ENCODE measurements at places on chromosomes 5 and 9. TPM values are rescaled to one million over a fixed set of nuclear protein-coding genes. Genes with fewer than 3 reads are reported as not detected.

Gene HAVCR1
- 0.30 TPM for total RNA-seq

GRCh38 chr9:6552033-6552432, 93.5 kb downstream of the GLDC start:
- DNase-seq: no peak

DNA sequence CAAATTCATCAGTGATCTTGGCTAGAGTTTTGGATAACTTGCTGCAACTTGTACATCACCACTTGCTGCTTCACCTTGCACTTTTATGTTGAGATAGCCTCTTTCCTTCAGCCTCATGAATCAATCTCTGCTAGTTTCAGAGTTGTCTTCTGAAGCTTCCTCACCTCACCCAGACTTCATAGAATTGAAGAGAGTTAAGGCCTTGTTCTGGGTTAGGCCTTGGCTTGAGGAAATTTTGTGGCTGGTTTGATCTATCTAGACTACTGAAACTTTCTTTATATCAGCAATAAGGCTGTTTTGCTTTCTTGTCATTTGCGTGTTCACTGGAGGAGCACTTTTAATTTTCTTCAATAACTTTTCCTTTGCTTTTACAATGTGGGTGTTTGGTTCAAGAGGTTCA, 12.8 kb downstream of the FER start:
- no peak for DNase-seq

DNA sequence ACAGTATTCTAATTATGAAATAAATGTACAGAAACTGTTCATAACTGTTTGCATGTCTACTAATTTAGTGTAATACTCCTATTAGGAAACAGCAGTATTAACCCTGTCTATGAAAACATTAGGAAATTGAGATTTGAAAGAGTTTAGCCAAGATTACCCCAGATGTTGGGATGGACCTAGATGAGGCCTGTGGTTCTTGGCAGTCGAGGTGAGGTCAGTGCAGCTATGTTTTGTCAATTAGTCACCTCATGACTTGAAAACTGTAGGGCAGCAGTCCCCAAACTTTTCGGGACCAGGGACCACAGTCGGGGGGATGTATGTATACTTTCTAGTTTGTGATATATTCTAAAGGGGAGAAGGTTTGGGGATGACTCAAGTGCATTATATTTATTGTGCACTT, 4.7 kb downstream of the LNPEP start:
- DNase-seq: no peak

DNA sequence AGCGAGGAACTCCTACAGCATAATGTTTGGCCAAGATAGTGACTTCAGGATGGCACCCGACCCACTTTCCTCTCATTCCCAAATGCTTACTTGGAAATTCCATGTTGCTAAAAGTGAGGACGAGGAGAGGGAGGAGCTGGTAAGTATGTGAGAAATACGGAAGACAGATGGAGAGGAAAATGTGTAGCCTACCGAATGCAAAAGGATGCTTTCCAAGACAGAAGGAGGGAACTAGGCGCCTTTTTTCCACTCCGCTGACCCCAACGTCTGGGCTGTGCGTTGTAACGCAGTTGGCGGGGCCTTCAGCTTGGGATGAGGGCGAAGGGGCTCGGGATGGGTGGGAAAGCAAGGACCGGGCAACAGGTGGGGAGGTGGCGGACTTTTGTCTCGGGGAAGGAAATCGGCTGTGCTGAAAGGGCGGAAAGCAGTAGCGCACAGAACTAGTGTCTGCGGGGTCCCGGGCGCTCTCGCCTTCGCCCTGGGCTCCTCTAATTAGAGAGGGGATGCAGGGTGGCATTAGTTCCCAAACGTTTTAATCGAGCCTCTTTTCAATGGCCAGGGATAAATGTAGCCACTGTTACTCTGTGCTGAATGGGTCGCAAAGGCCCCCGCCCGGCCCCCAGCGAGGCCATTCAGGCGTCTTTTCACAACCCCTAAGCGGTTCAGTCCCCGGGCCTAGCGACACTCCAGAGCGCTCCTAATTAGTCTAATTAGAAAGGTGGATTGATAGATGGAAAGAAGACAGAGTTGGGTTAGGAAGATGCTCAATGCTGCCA, 12.6 kb downstream of the FOXD1 start:
- DNase-seq: no peak

Measured in skin of body (tissue), 3 donors.